Naive B cell (primary cell): ENCODE measurements at places on chromosomes 12 and 14. TPM values are rescaled to one million over a fixed set of nuclear protein-coding genes. Genes with fewer than 3 reads are reported as not detected.

The SLC17A8 gene
- polyA plus RNA-seq, result not detected

DNA sequence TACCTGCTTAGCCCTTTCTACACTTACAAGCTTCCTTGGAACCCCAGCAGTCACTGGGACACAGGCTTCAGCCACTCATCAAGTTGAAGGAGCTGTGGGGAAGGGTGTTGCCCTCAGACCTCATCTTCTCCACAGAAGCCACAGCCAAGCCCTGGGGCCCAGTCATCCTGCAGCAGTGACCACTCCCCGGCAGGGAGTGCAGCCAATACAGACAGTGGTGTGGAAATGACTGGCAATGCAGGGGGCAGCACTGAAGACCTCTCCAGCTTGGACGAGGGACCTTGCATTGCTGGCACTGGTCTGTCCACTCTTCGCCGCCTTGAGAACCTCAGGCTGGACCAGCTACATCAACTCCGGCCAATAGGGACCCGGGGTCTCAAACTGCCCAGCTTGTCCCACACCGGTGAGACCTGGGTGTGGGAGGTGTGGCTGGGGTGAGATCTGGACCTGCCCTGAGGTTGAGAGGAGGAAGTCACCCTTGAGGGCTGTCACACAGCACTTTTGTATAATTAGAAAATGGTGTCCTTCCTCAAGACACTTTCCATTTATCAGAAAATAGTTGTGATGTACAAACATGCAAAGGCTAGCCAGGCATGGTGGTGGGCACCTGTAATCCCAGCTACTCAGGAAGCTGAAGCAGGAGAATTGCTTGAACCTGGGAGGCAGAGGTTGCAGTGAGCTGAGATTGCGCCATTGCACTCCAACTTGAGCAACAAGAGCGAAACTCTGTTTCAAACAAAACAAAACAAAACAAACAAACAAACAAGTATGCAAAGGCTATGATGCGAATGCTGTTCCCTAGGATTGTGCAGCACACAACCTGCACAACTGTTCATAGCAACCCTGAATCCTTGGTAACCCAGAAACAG, 9.9 kb downstream of the GLI1 start:
- DNase-seq, result no peak

DNA sequence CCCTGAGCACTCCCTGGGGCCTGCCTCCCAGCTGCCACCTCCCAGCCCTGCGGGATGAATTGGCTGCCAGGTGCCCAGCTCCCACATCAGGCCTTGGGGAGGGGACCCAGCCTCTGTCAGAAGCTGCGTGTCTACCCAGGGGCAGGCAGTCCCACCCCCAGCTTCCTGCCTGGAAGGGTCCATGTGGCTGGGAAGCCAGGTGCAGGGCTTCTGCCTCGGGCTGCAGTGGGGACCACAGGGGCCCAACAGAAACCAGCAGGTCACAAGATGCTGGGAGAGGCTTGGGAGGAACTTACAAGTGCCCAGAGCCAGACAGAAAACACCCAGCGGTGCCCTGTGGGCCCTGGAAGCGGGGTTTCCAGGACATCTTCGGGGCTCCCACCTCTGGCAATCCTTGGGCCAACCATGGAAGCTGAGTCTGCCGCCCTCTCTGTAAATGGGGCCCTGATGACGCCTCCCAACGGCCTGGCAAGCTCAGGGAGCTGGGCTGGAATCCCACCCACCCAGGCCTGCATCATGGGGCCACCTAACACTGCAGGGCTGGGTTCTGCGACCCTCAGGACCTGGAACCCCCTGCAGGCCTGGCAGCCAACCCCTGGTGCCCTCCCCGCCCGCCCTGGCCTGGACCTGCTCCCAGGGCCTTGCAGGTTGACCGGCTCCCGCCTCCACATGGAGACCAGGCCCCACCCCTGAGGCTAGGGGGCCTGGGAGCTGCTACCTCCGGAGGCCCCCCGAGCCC, 36.6 kb downstream of the CCNK start:
- DNase-seq, result no peak

DNA sequence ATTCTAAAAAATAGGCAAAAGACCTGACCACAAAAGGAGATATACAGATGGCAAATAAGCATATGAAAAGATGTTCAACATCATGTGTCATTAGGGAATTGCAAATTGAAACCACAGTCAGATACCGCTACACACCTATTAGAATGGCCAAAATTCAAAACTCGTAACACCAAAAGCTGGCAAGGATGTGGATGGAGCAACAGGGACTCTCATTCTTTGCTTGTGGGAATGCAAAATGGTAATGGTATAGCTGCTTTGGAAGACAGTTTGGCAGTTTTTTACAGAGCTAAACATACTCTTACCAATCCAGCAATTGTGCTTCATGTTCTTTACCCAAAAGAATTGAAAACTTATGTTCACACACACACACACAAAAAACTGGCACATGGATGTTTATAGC, 8.2 kb upstream of the HMGA2 start:
- DNase-seq, result no peak

- DNase-seq, result peak; percentile 46
These were observed 43.7 kb upstream of the ATP2B1 start for GRCh38 chr12:89752341-89752740.

DNA sequence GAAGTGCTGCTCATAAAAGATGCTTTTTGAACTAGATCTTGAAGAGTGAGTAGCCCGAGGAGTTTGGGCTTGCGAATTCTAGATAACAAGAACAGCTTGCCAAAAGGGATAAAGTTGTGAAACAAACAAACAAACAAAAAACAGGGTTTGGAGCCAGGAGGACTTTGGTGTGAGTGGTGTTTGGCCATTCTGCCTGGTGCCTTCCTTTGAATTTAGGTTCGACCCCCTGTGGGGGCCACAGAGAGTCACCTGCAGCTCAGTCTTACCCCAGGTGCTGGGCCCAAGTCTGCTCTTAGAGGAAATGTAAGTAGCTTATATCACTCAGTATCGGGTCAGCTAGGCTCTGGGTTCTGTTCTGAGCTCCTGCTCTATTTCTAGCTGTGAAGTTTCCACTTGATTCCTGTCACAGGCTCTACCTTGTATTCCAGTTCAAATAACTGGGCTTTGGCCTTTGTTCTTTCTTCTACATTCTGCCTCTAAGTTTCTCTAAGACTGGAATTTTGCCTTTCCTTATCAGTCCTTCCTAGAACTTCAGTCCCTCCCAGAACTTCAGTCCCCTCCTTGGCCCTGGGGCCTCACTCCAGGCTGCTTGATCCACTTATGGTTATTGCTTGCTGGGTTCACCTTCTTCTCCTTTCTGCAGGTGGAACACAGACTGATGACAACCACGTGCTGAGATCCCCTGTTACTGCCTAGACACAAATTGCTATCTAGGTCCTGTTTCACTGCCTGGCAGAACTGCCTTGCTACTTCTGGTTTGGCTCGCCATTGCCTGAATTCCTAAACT, 20.5 kb upstream of the DUSP6 start:
- no peak for DNase-seq

DNA sequence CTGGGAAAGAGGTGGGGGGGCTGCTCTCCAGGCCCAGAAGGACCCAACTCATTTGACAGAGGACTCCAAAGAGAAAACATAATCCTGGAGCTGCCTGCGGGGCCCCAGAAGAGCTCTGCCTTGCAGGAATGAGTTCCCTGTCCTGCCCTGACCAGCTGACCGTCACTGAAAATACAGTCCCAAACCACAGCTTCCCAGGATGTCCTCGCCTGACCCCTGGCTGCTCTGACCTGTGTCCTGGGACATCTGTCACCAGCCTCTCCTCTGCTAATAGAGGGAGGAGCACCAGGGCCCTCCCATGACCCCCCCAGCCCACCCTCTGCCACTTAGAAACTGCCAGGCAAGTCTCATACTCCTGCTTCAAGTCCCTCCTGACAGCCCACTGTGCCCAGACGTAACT, 9.8 kb downstream of the FIGNL2 start:
- no peak for DNase-seq
